ENCODE measurements at places on chromosomes 12 and 14.

DNA sequence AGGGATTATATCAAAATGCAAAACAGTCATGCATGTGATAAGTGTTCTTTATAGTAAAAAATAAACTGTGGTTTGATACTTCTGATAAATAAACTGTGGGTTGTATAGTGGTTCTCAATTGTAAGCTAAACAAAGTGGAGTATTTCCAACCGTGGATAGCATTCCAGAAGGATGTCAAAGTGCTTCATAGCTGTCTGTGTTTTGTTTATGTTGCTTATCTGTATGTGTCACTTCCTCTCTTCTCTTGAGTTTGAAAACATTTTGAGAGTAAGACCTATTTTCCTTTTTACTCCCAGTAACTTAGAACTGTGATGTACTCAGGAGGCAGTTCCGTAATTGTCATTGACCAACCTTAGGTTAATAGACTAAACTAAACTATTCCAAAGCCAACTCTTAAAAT, 415.8 kb downstream of the TMTC2 start:
- DNase-seq = no peak

- no peak for DNase-seq
These were observed 374.7 kb downstream of the KCNH5 start for GRCh38 chr14:62670526-62670925.

- no peak for DNase-seq
These were observed 13.0 kb upstream of the NELL2 start for GRCh38 chr12:44889162-44889561.

DNA sequence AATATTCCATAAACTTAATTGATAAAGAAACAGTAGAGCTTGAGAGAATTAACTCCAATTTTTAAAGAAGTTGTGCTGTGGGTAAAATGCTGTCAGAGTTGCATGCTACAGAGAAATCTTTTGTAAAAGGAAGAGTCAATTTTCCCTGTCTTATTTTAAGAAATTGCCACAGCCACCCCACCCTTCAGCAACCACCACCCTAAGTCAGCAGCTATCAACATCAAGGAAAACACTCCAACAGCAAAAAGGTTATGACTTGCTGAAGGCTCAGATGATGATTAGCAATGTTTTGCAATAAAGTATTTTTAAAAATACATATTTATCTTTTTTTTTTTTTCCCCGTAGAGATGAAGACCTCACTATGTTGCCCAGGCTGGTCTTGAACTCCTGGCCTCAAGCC, 6.5 kb upstream of the DRAM1 start:
- no peak for DNase-seq

DNA sequence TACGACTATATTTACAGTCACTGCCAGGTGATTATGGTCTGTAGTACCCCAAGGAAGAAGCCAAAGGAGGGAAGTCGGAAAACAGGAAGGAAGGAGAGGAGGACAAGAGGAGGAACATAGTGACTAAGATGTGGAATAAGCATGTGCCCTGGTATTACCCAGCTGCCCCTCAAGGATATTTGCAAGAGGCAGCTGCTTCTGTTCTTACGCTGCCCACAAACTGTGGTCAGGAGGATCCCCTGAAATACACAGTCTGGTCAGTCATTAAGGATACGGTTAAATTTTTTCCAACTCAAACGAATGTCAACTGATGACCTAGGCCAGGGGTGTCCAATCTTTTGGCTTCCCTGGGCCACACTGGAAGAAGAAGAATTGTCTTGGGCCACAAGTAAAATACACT, 126.5 kb downstream of the CMAS start:
- no peak for DNase-seq

GRCh38 chr12:9033265-9033887, 44.0 kb downstream of the KLRG1 start:
- no peak for DNase-seq

Data from nephron progenitor cell (in vitro differentiated cells).